ENCODE measurements at places on chromosomes 1 and 21. TPM values are rescaled to one million over a fixed set of nuclear protein-coding genes. Genes with fewer than 3 reads are reported as not detected.

The FAM72C gene
- total RNA-seq, result not detected

GRCh38 chr21:26177187-26177586 is 6.6 kb upstream of the APP start:
- DNase-seq, result peak; percentile 43

- DNase-seq, result peak; percentile 19
Observed at GRCh38 chr1:172976222-172977041, 74.3 kb downstream of the TNFSF18 start.

- DNase-seq, result no peak
Observed at GRCh38 chr1:91201176-91201575, 179.3 kb upstream of the ZNF644 start.

The RAB13 gene
- 78.2 TPM for total RNA-seq

DNA sequence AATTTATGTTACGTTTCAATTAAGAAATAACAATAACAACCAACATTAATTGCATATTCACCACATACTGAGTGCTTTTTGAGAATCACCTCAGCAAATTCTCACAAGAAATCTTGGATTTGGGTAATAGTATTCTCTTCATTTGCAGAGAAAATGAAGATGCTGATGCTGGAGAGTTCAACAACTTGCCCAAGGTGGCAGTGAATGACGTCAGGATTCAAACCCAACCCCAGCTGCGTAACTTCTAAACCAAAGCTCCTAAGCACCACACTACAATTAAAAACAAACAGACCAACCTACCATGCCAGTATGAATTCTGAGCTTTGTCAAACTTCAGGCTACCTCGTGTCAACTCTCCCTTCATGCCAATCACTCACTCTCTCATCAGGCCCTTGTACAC is 46.7 kb upstream of the GJB5 start:
- no peak for DNase-seq

DNA sequence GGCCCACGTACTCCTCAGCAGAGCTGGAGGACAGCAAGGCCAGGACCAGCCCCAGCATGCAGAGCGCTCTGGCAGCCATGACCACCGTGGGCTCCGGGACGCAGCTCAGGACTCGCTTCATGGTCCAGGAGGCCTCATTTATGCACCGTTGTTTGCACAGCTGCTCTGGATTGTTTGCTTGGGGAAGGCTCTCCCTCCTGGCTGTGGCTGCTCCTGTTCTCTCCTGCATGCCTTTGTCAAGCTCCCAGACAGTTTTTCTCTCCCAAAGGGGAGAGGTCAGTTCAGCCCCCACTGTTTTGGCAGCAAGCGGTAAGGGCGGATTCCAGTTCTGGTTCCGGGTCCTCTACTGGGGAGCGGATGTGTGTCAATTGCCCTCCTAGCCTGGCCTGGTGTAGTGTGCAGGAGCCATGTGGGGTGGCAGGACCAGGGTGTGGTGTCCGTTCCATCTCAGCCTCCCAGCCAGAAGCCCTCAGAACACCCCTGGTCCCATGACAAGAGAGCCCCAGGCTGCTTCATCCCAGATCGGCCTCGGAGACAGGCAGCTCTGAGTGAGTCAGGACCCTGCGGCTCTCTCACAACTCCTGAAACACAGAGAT is at the start of gene TFF3:
TFF3 (minus strand) TSS at position 114 of the 596 bp plus-strand sequence; CDS start at position 79, 35 bp downstream.
- DNase-seq, result no peak

The JAM2 gene
- total RNA-seq, result 49.5 TPM

The RASSF5 gene
- 19.8 TPM for total RNA-seq

- no peak for DNase-seq
Observed at GRCh38 chr21:37266515-37267221, 466 bp downstream of the VPS26C start.

GRCh38 chr1:18452550-18452949 is 28.2 kb upstream of the KLHDC7A start:
- DNase-seq, result no peak

DNA sequence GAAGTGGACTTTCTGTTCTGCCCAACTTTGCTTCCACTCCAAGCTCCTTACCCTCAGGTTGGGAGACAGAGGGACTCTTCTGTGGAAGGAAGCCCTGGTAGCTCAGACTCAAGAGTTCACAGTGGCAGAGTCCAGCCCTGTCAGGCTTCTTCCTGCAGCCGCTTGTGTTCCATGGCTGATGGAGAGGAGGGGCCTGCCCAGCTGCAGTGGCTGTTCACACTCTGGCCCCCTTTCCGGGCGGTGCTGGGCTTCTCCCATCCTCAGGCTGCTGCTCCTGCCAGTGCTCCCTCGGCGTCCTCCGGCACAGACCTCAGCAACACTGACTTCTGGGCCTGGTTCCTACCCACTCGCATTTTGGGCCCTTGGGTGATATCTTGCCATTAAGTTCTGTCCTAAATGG is 4.0 kb downstream of the KRTAP10-1 start:
- peak; percentile 30 for DNase-seq

GRCh38 chr21:33126569-33126968 is 56.6 kb downstream of the OLIG1 start:
- no peak for DNase-seq

The DIPK1A gene
- 8.3 TPM for total RNA-seq

- no peak for DNase-seq
Observed at GRCh38 chr21:28975397-28975796, 17.3 kb downstream of the LTN1 start.

GRCh38 chr1:241706967-241707366 is 54.9 kb downstream of the WDR64 start:
- DNase-seq, result no peak

DNA sequence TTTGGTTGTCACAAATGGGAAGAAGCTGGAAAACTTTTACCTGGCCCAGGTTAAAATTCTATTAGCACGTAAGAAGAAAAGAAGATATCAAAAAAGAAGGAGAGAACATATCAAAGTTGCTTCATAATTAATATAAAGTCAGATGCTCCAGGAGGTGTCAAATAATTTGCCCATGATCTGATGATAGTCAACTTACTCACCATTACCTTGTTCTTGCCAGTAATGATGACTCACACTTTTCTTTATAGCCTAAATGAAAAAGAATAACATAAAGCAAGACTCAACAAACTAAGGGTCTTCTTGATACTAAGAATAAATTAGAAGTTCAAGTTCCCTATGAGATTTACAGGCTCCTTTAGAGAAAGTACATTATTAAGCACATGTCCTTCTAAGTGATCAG is 580.4 kb downstream of the TTLL7 start:
- no peak for DNase-seq

The TNFRSF4 gene
- 1.2 TPM for total RNA-seq

- DNase-seq, result no peak
Observed at GRCh38 chr1:28921286-28921869, 7.0 kb downstream of the EPB41 start.

The GJC2 gene
- 2.2 TPM for total RNA-seq

DNA sequence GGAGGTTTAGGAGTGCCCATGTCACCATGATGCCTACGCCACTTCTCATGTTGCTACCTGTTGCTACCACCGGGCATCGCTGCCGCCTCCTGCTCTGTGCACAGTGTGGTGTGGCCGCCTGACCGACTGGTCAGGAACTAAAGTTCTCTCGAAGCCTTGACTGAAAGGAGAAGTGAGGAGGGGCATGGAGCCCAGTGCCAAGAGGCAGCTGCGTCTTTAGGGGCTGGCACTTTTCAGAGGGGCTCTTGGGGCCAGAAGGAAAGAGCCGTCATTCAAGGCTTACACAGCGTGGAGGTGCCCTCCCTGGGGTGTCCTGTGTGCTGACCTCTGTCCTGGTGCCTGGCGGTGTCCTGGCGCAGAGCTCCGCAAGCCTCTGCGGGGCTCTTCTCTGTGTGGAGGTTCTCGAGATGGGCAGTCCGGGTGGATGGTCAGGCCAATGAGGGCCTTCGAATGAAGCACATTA is 57.2 kb downstream of the ADARB1 start:
- DNase-seq, result no peak
